Activated T-cell treated with anti-CD3 and anti-CD28 coated beads, Interleukin-2, amount 50 U/mL, for 4 hours (primary cell): ENCODE measurements at places on chromosomes 1 and 21. TPM values are rescaled to one million over a fixed set of nuclear protein-coding genes. Genes with fewer than 3 reads are reported as not detected.

MYOM3 gene
- total RNA-seq = not detected

DNA sequence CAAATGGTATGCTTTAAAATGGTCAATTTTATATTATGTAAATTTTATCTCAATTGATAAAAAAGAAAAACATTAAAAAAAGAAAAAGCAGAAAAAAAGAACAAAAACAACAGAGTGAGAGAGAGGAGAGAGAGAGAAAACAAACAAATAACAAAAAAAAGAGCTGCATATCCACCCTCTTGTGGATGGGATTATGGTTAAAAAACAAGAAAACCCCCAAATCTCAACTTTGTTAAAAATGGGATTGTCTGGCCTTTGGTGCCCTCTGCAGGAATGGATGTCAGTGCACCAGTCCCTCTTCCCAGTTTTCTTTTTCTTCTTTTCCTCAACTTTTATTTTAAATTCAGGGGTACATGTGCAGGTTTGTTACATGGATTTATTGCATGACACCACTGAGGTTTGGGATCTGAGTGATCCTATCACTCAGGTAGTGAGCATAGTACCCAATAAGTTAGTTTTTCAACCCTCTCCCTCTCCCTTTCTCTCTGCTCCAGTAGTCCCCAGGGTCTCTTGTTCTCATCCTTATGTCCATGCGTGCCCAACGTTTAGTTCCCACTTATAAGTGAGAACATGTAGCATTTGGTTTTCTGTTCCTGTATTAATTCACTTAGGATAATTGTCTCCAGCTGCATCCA is 28.1 kb downstream of the RNF187 start:
- DNase-seq = no peak

GRCh38 chr21:29305561-29305960 is 6.8 kb downstream of the BACH1 start:
- no peak for DNase-seq

DNA sequence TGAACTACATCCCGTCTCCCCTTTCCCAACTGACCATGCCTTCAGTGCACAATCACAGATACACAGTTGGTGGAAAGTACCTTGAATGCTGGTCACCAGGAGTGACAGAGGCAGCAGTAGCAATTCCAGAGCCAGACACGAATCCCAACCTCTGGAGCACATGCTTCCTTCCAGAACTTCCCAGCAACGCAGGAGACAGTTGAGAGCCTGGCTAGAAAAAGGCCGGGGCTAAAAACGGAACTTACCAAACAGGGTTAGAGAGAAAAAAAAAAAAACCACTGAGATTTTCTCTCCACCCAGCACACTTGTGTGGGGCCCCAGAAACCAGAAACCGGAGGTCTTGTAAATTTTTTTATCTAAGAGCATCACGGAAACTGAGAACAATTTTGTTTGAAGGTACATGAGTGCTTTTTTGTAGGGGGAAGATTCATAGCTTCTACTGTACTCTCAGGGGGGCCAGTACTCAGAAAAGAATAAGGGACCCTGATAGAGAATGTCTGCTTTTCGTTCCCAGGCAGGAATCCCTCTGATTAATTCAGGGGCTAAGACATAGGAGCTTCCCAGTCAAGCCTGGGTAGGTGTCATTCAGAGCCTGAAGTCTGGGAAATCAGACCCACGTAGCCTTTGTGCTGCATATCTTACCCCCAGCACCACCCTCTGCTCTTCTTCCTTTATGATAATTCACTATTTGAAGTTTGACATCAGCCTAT is at the start of gene CD48:
TSS of gene CD48 (minus strand) at position 221 of the 710 bp plus-strand sequence. CDS start at position 162, 59 bp downstream.
- DNase-seq = peak; percentile 34

NCAM2 gene
- total RNA-seq = not detected

ADORA3 gene
- not detected for total RNA-seq

DNA sequence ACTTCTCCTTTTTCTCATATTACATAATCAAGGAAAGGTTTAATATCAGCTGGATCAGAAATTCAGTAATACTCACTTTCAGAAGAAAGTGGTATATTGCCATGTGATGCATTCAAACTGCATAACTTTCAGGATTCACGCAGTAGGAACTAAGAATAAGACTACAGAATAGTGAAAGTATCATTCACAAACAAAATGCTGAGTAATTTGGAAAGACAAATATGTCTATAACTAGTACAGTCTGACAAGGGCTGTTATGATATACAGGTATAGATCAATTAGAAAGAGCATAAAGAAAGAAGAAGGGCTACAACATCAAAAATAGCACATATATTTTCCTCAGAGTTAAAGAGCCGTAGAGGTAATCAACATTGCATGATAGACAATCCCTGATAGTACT is 871.5 kb upstream of the TMPRSS15 start:
- DNase-seq = no peak

AVPR1B gene
- not detected for total RNA-seq

- no peak for DNase-seq
Measured at GRCh38 chr1:41695118-41695745, 210.7 kb upstream of the EDN2 start.

DNA sequence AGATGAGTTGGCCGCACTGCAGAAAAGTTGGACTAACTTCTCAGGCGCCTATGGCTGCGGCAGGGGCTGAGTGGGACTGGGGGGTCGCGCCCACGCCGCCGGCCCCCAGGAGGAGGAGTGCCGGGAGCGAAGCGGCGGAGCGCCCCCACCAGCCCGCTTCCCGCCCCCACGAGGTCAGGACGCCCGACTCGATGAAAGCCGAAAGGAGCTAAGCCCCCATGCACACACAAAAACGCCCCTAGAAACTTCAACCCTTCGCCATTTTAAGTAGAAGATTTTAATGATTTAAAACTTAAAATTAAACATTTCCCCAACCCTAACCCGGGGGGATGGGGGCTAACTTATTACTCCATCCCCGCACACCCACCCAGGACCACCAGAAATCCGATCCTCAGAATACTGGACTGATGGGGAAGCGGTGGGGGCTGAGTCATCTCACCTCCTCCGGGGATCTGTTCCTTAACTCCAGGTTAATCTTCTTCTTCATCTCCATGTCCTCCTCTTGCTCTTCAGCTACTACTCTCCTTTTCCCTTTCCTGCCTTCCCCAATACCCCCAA is 539 bp downstream of the ANP32E start:
- DNase-seq = peak; percentile 27

- DNase-seq = no peak
Measured at GRCh38 chr1:70836456-70836855, 211.2 kb downstream of the PTGER3 start.

ABCA4 gene
- total RNA-seq = not detected

DNA sequence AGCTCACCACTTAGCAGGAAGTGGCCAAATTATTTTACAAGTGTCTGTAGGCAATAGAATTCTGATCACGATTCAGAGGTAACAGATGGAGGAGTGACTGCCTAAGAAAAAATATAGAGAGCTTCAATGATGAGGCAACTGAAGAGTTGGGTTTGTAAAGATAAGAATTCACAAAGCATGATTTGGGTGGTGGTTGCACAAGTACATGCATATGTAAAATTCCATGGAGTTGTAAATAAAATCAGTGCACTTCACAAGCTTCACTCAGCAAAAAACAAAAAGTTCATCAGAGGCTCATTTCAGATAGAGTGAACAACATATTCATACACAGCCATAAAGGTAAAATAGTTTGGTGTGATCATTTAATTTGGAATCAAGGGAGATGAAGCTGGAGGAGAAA is 10.9 kb downstream of the ANP32E start:
- DNase-seq = no peak

DNA sequence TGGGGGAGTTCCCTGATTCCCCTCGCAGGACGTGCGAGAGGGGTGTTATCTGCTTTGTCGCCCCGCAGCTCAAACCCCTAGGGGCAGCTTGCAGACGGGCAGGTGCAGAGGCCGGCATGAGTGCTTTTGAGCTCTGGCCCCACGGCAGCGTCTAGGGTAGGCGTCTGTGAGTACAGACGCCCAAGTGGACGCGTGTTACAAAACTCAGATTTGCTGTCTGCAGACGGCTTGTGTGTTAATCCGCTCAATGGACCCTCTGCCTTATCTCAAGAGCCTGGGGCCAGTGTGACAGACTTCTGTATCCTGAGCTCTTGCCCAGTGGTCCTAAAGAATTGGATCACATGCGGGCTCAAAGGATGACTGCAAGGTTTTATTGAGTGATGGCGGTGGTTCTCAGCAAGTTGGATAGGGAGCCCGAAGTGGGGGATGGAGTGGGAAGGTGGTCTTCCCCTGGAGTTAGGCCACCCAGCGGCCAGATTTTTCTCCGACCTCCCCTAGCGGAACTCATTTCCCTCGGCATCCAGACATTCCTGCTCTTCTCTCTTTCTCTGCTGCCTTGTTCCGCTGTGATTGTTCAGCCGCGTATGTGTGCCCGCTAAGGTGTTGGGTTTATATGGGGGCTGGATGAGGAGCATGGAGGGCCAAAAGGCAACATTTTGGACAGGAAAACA is 9.4 kb downstream of the CFHR4 start:
- DNase-seq = no peak

GRCh38 chr21:42038826-42039425 is 28.8 kb upstream of the ZBTB21 start:
- DNase-seq = no peak

DNA sequence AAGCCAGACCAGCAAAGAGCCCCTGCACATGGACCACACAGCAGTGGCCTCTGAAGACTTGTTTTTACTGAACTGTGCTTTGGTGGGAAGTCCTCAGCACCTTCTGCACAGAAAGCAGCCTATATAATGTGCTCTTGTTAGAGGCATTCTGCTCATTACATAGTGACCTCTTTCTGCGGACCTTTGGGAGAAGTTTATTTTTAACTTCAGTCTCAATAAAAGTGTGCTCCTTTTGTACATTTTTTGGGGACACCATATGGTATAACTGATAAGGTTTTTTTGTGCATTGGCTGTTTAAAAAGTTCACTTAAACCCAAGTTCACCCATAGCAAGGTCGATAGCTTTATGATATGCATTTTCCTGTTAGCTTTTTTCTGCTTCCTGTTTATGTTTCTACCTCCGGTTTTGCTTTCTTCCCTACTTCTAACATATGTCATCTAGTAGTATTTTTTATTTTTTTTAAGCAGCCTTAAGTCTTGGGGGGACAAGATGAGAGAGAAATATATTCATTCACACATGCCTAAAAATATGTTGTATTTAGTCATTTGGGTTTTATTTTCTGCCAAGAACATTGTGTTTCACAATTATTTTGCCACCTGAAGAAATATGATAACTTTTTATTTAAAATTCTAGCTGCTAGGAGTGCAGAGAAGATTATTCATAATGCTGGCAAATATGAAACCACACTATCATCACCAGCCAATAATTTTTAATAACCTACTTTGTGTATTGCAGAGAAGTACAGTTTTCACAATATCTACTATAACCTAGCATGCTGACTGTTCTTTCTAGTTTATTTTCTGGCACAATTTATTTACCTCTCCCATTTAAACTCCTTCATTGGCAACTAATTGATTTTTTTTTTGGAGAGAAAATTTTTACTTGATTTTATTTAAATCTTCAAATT is 22.9 kb upstream of the SLC19A2 start:
- DNase-seq = no peak

DNA sequence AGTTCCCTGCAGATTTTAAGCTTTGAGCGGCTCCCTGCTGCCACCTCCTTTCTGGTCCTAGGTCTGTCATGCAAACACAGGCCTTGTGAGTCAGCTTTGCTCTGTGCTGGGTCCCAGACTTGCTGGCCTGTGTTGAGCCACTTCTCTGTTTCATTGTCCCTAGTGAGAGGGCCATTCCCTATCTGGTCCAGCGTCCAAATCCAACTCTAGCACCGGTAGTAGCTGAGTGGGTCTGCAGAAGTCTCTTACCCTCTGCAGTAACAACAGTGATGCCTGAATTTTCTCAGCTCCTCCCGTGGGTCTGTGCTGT is 5.8 kb downstream of the TTC22 start:
- no peak for DNase-seq

GRCh38 chr1:156673387-156674121 is 3.7 kb downstream of the NES start:
- DNase-seq = no peak

GRCh38 chr1:30830537-30830936 is 73.0 kb upstream of the LAPTM5 start:
- no peak for DNase-seq

GRCh38 chr1:247335882-247336281 is 4.2 kb upstream of the ZNF496 start:
- no peak for DNase-seq

DNA sequence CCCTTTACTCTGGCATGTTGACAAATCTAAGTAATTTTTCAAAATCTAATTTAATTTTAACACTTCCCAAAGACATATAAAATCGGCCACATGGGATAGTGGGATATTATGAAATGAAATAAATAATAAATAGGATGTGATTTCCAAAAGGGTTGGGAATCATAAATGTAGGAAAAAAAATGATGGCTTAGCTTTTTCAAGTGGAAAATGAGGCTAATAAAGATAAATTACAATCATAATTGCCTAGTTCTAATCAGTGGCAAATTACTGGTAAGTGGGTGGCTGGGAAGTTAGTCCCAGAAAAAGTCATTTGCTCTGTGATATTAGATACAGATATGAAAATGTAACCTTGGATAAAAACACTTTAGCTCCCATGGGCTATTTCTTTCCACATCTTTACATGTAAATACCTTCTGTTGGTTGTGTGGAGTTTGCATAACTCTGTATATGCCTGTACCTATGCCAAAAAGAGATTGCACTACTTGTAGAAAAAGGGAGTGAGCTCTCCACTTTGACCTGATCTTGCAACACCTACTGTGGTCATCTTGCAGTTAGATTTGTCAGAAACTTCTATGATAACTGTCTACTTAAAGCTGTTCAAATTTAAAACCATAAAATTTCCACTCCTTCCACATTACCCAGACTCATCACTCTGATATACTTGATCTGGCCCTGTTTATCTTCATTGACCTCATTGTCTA is 284.6 kb upstream of the KAZN start:
- DNase-seq = no peak

DNA sequence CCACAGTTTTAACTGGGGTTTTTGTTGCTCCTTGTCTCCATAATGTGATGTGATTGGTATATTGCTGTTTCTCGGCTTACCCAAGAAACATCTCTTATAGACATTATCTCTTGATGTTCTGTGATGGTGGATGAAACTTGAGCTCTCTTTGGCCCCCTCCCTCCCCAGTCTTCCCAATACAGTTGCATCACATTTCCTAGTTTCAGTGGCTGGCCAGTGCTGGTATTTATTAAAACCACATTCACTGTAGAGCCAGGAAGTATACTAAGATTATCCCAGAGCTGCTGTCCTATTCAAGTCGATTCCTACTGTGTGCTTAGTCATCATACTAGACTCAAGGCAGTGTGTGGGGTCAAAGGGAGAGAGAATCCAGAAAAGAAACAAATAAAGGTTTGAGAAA is 244.4 kb downstream of the KAZN start:
- DNase-seq = no peak

RPTN gene
- total RNA-seq = not detected

SPRR1A gene
- not detected for total RNA-seq

DNA sequence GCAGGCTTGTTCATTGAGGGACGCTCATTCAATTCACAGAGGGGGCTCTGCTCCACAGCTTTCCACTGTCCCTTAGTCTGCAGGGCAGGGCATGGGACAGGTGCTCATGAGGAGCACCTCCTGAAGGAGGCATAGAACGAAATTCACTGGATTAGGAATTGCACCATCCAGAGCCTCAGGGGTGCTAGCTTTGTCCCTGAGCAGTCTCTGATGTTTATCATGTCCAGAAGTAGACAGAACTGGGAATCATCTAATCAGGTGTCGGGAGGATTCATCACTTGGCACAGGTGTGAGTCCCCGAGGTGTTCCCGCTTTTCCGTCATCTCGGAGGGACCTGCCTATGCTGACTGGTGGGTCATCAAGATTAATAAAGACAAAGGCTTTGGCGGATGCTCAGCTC is 321.4 kb downstream of the AJAP1 start:
- no peak for DNase-seq
